ENCODE measurements at places on chromosomes 16 and 17.

- no peak for DNase-seq
Observed at GRCh38 chr17:29661213-29661612, 38.5 kb upstream of the CORO6 start.

DNA sequence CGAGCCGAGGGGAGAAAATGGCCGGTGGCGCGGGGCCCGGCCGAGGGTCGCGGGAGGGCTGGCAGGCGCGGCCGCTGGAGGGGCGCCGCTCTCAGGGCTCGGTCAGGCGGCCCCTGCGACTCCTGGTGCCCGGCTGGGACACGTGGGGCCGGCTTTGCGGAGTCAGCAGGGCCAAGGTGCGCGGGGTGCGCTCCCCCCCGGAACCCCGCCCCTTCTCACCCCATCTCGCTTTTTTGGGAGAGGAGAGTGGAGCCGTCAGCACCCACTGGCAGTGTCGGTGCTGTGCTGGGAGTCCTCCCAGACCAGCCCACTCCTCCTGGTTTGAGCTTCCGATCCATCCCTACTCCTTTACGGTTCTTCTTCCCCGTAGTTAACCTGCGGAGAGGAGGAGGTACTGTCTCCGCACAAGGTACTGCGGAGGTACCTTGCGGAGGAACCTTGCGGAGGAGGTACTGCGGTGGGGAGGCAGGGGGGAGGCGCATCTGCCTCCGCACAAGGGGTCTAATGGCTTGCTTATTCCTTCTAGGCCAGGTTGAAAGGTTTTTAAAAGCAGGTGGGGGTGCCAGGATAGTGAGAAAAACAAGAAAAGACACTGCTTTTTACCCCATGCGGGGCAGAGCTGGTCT, 19.1 kb upstream of the CBX8 start:
- DNase-seq: no peak

GRCh38 chr16:82639263-82639662, 12.5 kb downstream of the CDH13 start:
- no peak for DNase-seq

GRCh38 chr16:456891-457483, 31.5 kb downstream of the RAB11FIP3 start:
- DNase-seq: no peak

DNA sequence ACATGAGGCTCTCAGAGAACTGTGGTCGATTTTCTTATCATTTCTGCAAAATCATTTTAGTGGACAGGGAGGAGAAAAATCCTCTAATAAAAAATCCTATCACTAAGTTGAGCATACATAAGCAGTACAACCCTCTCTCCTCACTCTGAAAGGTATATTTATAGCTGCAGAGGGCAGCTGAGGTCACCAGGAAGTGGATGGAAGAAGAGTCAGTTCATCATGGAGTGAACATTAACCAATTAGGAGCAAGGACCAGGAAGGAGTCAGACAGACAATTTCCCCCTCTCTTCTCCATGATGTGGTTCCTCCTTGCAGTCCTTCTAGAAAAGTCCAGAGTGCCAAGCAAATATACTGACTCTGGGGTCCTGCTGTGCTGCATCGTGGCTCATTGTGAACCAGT, 253.7 kb downstream of the TOX3 start:
- no peak for DNase-seq

- DNase-seq: no peak
Observed at GRCh38 chr16:75329943-75330342, 78.5 kb upstream of the BCAR1 start.

DNA sequence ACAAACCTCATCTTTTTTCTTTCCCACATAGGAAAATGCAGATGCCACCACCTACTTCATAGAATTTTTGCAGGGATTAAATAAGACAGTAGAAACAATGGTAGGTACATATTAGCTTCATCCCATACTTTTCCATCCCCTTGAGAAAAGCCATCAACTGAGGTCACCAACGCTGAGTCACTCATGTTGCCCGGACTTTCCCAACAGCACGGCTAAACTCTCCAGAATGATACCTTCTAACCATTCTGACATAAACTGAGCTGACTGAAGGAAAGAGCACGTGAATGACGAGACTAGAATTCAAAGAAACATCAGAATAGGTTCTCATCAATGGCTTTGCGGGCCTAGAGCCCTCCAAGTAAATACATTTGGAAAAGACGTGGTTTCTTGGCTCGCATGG, 146.0 kb upstream of the RCVRN start:
- DNase-seq: no peak

- peak; percentile 86 for DNase-seq
Observed at GRCh38 chr17:77371117-77371887, 230.5 kb downstream of the SEC14L1 start.

GRCh38 chr17:45265821-45266220, 3.9 kb upstream of the SPATA32 start:
- no peak for DNase-seq

DNA sequence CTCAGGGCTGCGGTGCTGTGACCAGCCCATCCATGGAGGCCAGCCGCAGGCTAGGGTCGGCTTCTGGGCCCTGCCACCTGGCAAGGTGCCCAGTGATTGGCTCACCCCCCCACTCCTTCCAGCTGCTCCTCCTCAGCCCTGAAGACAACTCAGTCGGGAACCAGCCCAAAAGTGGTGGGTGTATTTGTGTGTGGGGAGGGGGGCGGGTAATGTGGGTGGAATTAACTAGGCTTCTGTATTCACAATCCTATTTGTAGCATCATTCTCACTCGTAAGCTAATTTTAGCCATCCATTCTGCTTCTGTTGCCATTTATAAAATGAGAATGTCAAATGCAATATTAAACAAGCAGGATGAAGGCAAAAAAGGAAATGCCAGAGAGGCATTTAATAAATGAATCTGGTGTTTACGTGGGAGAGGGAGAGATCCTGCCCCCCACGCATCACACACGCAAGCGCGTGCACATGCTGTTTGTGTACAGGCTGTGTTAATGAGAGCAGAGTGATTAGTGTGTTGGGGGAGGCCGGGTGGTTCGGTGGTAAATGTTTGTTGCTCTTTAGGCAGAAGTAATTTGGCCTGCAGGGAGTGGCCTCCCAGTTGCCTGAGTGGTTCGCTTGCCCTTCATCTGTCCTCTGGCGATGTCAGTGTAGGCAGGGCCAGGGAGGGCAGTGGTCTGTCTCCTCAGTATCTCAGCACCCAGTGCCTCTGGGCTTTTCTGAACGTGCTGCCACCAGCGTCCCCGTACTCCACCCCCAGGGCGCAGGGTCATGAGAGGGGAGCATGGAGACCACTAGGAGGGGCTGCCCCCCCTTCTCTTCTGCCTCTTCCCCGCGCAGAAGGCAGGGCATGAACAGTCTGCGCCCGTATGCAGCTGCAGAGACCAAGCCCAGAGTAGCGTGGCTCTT, 140.1 kb downstream of the CCDC182 start:
- DNase-seq: peak; percentile 90
